ENCODE measurements at places on chromosomes 1 and 21.

DNA sequence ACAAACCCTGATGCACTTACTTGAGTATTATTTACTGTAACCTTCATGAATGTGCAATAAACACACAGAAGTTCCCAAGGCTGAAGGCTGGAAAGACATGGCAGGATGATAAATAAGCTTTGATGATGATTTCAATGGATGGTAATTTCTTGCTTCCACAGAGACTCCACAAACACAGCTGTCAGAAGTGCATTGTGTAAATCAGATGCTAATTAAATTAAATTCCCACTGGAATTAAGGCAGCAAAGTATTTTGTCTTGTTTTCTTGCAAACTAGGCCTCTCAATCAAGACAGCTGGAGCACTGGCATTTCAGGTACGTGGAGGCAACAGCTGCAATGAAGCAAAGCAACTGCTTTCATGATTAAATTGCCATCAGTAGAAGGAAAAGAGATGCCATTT, 24.1 kb downstream of the FAM177B start:
- H3K27ac ChIP-seq, result no peak overlapping the region
- DNase-seq, result no peak
- H3K4me1 ChIP-seq, result no peaks in the 10 kb centered on the region
- H3K27me3 ChIP-seq, result no peaks in the 10 kb centered on the region

- DNase-seq, result no peak
- no peaks in the 10 kb centered on the region for H3K27me3 ChIP-seq
- H3K27ac ChIP-seq, result no peak overlapping the region
- no peaks in the 10 kb centered on the region for H3K4me1 ChIP-seq
- no peaks in the 10 kb centered on the region for H3K36me3 ChIP-seq
Measured at GRCh38 chr1:183339556-183340167, 78.5 kb downstream of the NMNAT2 start.

- H3K27me3 ChIP-seq, result no peaks in the 10 kb centered on the region
- no peak for DNase-seq
- H3K4me3 ChIP-seq, result no peak overlapping the region
- H3K4me1 ChIP-seq, result no peaks in the 10 kb centered on the region
Measured at GRCh38 chr21:46622226-46622625, 13.2 kb upstream of the PRMT2 start.

DNA sequence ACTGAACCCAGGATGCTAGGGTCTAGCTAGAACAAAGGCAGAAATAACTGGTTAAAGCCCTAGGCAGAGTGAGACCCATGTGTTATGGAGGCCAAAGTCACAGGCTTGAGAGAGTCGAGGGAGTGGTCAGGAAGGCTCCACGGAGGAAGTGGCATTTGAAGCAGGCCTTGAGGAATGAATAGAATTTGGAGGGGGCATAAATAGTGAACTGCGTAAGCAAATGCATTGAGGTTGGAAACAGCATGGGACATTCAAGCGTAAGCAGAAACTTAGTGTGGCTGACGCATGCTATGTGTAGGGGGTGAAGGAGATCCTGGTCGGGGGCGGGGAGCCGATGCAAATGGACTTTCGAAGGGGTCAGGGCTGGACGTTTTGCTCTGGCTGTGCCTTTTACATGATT, 11.5 kb downstream of the AZIN2 start:
- H3K27ac ChIP-seq, result no peak overlapping the region
- H3K4me1 ChIP-seq, result peaks cover 3% of the 10 kb centered on the region
- no peak overlapping the region for H3K4me3 ChIP-seq

DNA sequence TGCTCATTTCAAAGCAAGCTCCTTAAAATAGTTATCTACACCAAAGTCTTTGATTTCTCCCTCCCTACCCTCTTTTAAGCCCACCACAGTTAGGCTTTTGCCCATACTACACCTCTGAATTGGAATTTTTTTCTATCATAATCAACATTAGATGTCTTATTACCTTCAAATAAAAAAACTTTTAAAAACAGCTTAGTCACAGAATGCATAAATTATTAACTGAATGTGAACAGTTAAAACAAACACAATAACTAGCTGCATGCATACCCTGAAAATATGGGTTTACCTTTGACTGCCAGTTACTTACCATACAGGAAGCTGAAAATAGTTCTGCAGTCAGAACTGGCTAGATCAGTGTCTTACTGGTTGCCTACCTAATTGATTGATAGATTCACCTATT, 210.9 kb downstream of the TGFB2 start:
- no peak for DNase-seq
- H3K4me1 ChIP-seq, result no peaks in the 10 kb centered on the region

DNA sequence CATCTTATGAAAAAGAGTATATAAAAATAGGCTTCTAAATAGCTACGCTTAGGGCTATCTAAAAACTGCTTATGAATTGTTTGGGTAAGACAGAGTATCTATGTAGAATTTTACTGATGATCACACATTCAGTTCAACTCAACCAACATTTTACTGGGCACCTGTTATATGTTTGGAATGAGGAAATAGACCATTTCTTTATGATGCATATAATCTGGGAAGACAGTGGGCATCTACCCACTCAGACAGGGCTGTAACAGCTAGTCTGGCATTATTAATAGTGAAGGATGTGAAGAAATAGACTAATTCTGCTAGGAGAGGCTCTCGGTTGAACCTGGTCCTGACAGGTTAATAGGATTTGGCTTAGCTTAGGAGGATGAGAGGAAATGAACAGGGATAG, 56.9 kb downstream of the TIAM1 start:
- H3K27ac ChIP-seq, result no peak overlapping the region
- no peak overlapping the region for H3K4me3 ChIP-seq
- peaks cover 10% of the 10 kb centered on the region for H3K4me1 ChIP-seq
- no peaks in the 10 kb centered on the region for H3K27me3 ChIP-seq
- DNase-seq, result no peak
- no peaks in the 10 kb centered on the region for H3K36me3 ChIP-seq

DNA sequence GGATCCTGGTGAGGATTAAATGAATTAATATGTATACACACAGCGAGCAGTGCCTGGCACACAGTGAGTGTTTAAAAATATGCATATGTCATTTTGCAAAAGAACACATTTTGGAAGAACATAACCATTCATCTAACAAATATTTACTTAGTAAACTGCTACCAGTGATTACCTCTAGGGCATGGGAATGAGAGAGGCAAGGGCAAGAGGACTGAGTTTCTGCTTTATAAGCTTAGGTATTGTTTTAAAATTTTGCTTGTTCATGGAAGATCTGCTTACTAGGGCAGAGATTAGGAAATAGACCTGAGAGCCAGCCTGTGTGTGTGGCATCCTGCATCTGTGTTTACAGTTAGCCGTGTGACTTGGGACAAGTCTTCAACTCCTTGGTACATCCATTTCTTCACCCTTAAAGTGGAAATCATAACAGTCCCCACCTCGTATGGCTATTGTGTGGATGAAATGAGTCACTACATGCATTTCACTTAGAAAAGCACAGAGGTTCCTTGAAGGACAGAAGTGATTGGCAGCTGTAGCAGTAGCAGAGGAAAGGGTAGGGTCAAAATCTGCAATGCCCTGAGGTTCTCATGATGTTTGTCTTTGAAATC, 198.5 kb upstream of the FMN2 start:
- H3K27me3 ChIP-seq, result peaks cover 2% of the 10 kb centered on the region
- no peaks in the 10 kb centered on the region for H3K36me3 ChIP-seq
- DNase-seq, result no peak
- H3K27ac ChIP-seq, result no peak overlapping the region
- H3K4me3 ChIP-seq, result no peak overlapping the region
- H3K4me1 ChIP-seq, result peaks cover 6% of the 10 kb centered on the region

DNA sequence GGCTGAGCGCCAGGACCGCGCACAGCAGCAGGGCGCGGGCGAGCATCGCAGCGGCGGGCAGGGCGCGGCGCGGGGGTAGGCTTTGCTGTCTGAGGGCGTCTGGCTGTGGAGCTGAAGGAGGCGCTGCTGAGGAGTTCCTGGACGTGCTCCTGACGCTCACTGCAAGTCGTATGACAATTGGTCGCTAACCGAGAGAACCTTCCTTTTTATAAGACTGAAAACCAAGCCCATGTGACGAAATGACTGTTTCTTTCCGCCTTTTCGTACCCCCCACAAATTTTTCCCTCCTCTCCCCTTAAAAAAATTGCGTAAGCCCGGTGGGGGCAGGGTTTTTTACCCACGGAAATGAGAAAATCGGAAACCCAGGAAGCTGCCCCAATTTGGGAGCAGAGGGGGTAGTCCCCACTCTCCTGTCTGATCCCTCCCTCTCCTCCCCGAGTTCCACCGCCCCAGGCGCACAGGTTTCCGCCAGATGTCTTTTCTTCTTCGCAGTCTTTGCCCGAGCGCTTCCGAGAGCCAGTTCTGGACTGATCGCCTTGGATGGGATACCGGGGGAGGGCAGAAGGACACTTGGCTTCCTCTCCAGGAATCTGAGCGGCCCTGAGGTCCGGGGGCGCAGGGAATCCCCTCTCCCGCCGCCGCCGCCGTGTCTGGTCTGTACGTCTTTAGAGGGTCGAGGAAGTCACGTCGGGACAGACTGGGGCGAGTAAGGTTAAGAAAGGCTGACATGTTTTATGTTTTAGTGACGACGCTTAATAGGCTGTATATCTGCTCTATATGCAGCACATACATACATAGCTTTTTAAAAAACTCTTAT, at the start of gene PTGS2:
PTGS2 (minus strand) TSS at position 179 of the 817 bp plus-strand sequence; CDS start at position 46, 133 bp downstream.
- H3K27ac ChIP-seq, result peak within 1 kb of the TSS; percentile 80
- peak within 1 kb of the TSS; percentile 54 for H3K4me3 ChIP-seq
- peaks cover 12% of the 10 kb centered on the region for H3K4me1 ChIP-seq
- peak; percentile 87 for DNase-seq
- peaks cover 13% of the 10 kb centered on the region for H3K36me3 ChIP-seq

DNA sequence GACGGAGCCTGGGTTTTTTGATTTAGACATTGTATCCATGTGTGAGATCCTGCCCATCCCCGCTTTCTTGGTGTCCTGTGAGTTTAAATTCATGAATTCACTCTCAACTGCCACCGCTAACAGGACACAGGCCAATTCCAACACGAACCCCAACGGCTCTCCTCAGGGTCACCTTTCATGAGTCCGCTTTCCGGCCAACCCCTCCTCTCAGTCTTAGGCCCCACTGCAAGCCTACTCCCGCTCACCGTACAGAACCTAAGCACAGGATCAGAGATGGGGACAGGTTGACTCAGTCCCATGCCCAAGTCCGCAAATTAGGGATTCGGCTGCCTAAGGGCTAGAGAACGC, 238 bp upstream of the SCP2 start:
- no peaks in the 10 kb centered on the region for H3K36me3 ChIP-seq
- H3K27me3 ChIP-seq, result no peaks in the 10 kb centered on the region
- peaks cover 16% of the 10 kb centered on the region for H3K4me1 ChIP-seq
- peak overlapping the region; percentile 70 for H3K27ac ChIP-seq
- no peak for DNase-seq

- H3K27me3 ChIP-seq, result no peaks in the 10 kb centered on the region
- H3K4me1 ChIP-seq, result peaks cover 11% of the 10 kb centered on the region
- H3K4me3 ChIP-seq, result no peak overlapping the region
Measured at GRCh38 chr1:179168536-179168935, 60.9 kb downstream of the ABL2 start.

DNA sequence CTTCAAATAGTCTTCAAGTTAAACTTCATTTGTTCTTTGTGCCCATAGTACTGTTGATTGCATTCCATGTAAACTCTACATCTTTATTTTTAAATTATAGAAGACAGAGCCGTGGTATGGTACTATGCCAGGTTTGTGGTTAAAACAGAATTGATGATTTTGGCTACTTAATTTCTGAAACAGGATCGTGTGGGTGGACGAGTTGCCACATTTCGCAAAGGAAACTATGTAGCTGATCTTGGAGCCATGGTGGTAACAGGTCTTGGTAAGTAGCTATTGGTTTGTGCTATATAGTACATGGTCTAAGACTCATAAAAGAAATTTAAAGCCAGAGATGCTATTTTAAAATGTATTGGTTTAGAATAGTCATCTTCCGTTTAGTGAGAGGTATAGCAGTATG, 38.0 kb downstream of the KDM1A start:
- no peak for DNase-seq
- H3K4me1 ChIP-seq, result no peaks in the 10 kb centered on the region
- no peaks in the 10 kb centered on the region for H3K27me3 ChIP-seq
- H3K36me3 ChIP-seq, result peaks cover 81% of the 10 kb centered on the region
- H3K27ac ChIP-seq, result no peak overlapping the region

DNA sequence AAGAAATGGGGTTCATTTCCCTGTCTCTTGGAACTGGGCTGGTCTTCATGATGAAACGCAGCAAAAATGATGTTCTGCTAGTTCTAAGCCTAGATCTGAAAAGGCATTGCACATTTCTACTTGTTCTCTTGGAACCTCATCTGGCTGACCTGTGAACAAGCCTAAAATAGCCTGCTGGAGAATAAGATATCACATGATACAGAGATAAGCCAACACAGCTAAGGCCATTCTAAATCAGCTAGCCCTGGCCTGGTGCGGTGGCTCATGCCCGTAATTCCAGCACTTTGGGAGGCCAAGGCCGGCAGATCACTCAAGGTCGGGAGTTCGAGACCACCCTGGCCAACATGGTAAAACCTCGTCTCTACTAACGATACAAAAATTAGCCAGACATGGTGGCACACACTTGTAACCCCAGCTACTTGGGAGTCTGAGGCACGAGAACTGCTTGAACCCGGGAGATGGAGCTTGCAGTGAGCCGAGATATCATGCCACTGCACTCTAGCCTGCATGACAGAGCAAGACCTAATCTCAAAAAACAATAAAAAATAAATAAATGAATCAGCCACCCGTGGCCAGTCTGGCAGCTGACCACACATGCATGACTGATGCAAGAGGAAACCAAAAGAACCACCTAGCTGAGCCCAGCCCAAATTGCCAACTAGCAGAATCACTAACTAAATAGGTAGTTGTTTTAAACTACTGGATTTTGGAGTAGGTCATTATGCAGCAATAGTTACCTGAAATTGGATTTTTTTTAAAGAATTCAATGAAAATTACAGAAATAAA, 18.0 kb downstream of the CD244 start:
- H3K4me3 ChIP-seq, result no peak overlapping the region
- H3K27me3 ChIP-seq, result no peaks in the 10 kb centered on the region
- DNase-seq, result no peak
- H3K27ac ChIP-seq, result no peak overlapping the region
- no peaks in the 10 kb centered on the region for H3K4me1 ChIP-seq
- no peaks in the 10 kb centered on the region for H3K36me3 ChIP-seq

GRCh38 chr1:111600886-111601386, 18.7 kb upstream of the RAP1A start:
- H3K4me1 ChIP-seq, result peaks cover 19% of the 10 kb centered on the region
- DNase-seq, result no peak
- H3K4me3 ChIP-seq, result no peak overlapping the region
- H3K27me3 ChIP-seq, result no peaks in the 10 kb centered on the region
- no peaks in the 10 kb centered on the region for H3K36me3 ChIP-seq
- no peak overlapping the region for H3K27ac ChIP-seq

DNA sequence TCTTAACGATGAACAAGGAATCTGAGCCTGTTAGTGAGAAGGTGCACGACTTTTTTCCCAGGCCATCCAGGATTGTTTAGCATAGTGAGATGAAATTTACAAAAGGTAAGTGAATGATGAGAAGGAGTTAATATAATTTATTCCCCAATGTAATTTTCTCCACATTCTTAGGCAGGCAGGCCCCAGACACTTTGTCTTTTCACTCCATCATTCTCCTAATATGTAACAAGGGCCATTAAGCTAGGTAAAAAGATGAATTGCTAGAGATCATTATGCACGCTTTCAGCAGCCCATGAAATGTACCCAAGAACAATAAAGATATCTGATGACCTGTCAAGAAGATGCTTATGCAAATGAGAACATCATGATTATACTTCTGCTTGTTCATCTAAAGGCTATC, 24.1 kb downstream of the NIBAN1 start:
- peaks cover 21% of the 10 kb centered on the region for H3K4me1 ChIP-seq
- no peak overlapping the region for H3K27ac ChIP-seq
- H3K27me3 ChIP-seq, result no peaks in the 10 kb centered on the region
- no peak overlapping the region for H3K4me3 ChIP-seq

GRCh38 chr1:67336783-67337182, 29.1 kb downstream of the IL12RB2 start:
- H3K27ac ChIP-seq, result no peak overlapping the region
- no peak overlapping the region for H3K4me3 ChIP-seq
- H3K27me3 ChIP-seq, result no peaks in the 10 kb centered on the region
- H3K4me1 ChIP-seq, result peaks cover 11% of the 10 kb centered on the region
- H3K36me3 ChIP-seq, result no peaks in the 10 kb centered on the region

All from suprapubic skin (tissue), 4 donors.